ENCODE measurements at places on chromosomes 6 and 20.

GRCh38 chr20:5090191-5090590 is 29.6 kb downstream of the PCNA start:
- DNase-seq, result no peak

- DNase-seq, result no peak
Measured at GRCh38 chr6:41723530-41724227, 11.7 kb downstream of the TFEB start.

DNA sequence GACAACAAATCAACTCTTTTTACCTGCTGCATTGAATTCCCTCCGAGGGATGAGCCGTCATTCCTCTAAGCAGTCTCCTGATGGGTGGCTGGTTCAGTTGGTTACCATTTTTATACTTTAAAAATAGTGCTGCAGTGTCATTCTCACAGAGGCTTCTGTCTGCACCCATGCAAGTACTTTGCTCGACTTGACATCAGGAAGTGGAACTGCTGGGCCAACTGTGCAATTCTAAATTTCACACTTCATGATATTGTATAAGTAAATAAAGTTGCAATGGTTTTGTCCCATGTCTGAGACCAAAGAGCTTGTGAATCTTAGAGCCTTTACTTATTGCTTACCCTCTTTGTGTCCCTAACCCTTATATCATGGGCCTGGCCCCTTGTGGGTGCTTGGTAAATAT is 2.5 kb downstream of the BTN3A1 start:
- DNase-seq, result no peak

- no peak for DNase-seq
Measured at GRCh38 chr6:22248513-22249308, 48.1 kb downstream of the PRL start.

DNA sequence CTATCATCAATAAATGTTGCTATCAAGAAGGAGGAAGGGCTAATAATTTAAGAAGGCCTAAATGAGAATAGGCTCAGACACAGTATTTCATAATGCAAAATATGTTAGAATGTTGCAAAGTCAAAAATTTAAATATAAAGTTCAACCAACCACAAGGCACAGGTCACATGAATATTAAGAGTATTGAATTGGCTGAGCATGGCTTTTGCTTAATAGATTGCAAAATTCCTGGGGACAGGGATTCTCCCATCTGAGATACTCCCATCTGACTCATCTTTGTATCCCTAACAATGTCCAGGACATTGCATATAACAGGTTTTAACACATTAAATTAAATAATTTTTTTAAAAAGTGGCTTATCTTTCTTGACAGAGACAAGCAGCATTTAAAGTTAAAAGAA is 32.9 kb upstream of the UTRN start:
- no peak for DNase-seq
